Metanephros (tissue), 2 donors: ENCODE measurements at places on chromosomes 16 and 17. TPM values are rescaled to one million over a fixed set of nuclear protein-coding genes. Genes with fewer than 3 reads are reported as not detected.

Gene PDILT
- not detected for total RNA-seq

Gene TCAP
- total RNA-seq = 70.2 TPM

Gene SOX15
- total RNA-seq = 1.5 TPM

Gene BRIP1
- 7.8 TPM for total RNA-seq

Gene ERBB2
- 237 TPM for total RNA-seq

Gene SCGB1C2
- total RNA-seq = not detected

Gene SLC16A6
- total RNA-seq = 1.7 TPM

Gene CCL5
- total RNA-seq = 2.2 TPM

Gene HEATR9
- total RNA-seq = not detected

Gene CA7
- 0.12 TPM for total RNA-seq

Gene SLC35B1
- 29.8 TPM for total RNA-seq

Gene RFNG
- 55.4 TPM for total RNA-seq

Gene MYH8
- total RNA-seq = 1,213 TPM

Gene KRT27
- total RNA-seq = not detected
